ENCODE measurements at places on chromosomes 2 and 18.

GRCh38 chr18:49031511-49032188 lies 80.9 kb upstream of the SMAD7 start:
- no peak for DNase-seq

- no peak for DNase-seq
Measured at GRCh38 chr2:95350368-95350767, 52.1 kb upstream of the FAHD2A start.

- DNase-seq, result peak; percentile 92
Measured at GRCh38 chr2:64359892-64360657, 93.9 kb upstream of the LGALSL start.

GRCh38 chr2:216486708-216487107 lies 11.9 kb upstream of the RPL37A start:
- no peak for DNase-seq

DNA sequence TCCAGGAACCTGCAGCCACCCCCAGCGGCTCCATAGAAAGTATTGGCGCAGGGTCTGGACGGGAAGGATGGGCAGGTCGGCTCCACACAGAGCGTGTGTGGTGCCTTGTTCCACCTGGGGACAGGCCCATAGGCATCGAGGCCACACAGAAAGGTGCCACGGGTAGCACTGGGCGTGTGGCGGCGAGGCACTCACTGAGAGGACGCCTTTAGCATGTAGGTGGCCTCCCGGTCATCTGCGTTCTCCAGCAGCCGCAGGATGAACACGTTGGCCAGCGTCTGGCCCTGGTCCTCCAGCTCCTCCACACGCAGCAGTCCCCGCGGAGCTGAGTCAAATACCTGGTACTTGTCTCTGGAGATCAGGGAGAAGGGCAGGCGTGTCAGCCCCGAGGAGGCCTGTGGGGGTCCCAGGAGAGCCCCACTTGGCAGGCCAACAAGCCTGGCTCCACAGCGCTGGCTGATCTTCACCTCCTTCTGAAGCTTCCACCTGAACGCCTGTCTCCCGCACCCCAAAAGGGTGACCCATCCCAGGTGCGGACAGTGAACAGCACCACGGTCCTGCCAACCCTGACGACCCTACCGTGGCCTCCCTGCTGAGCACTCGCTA lies 13.2 kb downstream of the SNORC start:
- DNase-seq, result no peak

DNA sequence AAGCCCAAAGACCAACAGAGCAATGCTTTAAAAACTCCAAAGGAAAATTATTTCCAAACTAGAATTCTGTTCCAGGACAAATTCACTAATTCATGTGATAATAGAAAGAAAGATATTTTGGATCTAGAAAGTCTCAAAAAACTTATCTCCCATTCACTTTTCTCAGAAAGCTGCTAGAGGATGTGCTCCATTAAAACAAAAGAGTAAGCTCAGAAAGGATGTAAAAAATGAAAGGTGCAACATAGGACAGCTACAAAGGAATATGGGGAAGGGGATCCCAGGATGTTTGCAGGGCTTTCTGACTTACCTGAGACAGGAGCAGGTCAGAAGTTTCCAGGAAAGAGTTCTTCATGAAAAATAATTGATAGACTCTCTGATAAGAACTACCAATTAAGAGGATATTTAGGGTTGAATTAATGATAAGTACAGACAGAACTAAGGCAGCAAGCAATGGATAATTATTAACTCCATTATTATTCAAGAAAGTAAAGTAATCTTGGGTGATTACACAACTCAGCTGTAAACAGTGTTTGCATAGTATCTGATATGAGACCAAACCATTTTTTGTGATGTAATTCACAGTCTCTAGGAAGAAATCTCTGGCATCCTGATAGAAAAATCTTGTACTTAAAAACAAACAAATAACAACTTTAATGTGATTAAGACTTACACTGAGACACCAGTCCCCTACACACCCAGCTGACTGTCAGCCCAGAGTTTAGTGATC lies 20.9 kb downstream of the LYG1 start:
- DNase-seq, result no peak

- peak; percentile 63 for DNase-seq
Measured at GRCh38 chr18:35407871-35408481, 30.8 kb upstream of the ZNF396 start.

DNA sequence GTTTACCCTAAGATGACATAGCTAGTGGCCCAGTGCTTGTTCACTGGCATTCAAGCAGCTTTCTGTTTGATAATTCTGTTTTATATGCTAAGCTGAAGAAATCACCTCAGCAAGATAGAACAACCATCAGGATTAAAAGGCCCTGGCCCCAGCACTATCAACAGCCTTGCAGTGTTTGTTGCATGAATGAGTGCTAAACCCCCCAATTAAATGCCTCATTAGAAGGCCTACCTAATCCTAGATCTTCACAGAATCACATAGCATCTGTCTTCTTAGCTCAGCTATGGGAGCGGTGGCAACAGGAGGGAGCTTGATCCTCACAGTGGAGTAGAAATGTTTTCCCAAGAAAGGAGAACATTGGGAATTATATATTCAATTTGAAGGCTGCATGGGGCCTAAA lies 194.1 kb upstream of the HNMT start:
- no peak for DNase-seq

- DNase-seq, result no peak
Measured at GRCh38 chr2:75356865-75357264, 157.5 kb upstream of the TACR1 start.

GRCh38 chr2:232721882-232722281 lies 24.8 kb downstream of the GIGYF2 start:
- DNase-seq, result no peak

DNA sequence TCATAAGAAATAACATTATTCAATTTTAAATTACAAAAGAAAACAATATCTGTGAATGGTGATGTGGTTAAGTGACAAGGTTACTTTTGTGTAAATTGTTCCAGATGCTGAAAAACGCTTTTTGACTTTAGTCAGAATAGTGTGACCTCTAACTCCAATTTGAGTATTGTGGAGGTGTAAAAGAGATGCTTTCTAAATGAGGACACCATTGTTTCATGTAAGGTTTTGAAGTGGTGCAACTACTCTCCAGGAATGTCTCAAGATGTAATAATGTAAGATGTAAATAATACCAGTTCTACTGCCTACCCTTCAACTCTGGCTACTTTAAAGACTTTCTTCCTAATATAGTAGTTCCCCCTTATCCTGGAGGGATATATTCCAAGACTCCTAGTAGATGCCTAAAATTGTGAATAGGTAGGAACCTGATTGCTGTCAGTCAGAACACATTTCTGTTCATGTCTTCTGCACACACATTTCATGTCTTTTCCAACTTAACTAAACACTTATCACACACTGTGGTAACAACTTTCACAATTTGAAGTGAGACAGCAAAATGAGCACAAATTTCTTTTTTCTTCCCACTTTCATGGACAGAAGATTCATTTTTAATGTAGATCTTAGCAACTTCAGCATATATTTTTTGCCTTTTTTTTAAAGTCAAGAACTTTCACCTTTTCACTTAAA lies 39.1 kb upstream of the PPP1R1C start:
- no peak for DNase-seq

GRCh38 chr2:17805166-17805565 lies 11.1 kb upstream of the MSGN1 start:
- DNase-seq, result no peak

DNA sequence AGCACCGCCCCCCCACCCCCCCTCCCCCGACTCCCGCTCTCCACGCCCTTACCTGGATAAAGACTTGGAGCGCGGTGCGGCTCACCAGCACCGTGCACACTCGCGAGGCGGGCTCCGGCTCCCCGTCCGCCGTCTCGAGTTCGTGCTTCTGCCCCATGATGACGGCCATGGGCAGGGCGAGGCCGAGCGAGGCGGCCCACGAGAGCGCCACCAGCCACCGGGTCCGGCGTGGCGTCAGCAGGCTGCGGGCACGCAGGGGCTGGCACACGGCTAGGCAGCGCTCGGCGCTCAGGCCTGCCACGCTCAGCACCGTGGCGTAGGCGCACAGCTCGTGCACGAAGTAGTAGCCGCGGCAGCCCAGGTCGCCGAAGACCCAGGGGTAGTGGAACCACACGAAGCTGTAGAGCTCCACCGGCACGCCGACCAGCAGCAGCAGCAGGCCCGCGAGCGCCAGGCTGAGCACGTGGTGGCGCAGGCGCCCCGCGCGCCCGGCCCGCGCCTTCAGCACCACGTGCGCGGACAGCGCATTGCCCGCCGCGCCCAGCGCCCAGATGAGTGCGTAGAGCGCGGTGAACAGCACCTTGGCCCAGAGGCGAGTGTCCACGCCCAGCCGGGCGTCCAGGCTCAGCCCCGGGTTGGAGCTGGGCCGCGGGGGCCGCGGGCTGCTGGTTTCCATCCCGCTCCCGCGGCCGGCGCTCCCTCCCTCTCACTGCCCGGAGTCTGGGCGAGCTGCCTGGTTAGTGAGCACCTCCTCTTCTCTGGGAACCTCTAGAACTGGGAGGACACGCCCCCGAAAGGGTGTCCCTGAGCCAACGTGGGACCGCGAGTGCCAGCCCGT lies at the start of gene NTSR2:
TSS of gene NTSR2 (minus strand) at position 742 of the 838 bp plus-strand sequence. CDS start at position 676, 66 bp downstream.
- no peak for DNase-seq

DNA sequence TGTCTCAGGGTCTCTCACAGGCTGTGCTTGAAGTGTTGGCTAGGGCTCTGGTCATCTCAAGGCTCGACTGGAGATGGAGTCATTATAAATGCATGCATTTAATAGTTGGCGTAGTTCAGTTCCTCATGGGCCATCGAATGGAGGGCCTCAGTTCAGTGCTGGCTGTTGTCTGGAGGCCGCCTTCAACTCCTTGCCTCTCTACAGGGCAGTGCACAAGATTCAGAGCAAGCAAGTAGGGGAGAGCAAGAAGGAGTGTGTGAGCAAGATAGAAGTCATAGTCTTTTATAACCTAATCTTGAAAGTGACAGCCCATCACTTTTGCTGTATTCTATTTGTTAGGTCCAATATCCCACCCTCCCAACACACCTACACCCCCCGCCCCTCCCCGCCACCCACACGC lies 137.5 kb downstream of the BABAM2 start:
- no peak for DNase-seq

DNA sequence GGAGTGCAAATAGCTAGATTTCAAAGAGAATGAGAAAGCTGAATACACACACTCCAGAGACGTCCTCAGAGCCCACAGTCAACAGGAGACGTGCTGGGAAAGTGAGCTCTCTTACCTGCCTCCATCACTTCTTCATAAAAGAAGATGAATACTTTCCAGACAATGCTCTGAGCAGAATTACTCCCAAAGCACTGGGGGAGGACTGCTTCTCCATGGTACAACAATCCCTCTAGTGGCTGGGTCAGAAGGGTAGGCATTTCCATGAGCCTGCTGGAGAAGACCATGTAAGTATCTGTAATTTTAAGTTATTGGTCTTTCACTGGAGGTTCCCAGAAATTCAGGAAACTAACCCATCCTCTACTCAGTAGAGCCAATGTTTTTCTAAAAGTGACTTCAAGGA lies 190.3 kb downstream of the RBM43 start:
- DNase-seq, result peak; percentile 10

GRCh38 chr2:149648282-149649030 lies 60.9 kb upstream of the MMADHC start:
- no peak for DNase-seq

DNA sequence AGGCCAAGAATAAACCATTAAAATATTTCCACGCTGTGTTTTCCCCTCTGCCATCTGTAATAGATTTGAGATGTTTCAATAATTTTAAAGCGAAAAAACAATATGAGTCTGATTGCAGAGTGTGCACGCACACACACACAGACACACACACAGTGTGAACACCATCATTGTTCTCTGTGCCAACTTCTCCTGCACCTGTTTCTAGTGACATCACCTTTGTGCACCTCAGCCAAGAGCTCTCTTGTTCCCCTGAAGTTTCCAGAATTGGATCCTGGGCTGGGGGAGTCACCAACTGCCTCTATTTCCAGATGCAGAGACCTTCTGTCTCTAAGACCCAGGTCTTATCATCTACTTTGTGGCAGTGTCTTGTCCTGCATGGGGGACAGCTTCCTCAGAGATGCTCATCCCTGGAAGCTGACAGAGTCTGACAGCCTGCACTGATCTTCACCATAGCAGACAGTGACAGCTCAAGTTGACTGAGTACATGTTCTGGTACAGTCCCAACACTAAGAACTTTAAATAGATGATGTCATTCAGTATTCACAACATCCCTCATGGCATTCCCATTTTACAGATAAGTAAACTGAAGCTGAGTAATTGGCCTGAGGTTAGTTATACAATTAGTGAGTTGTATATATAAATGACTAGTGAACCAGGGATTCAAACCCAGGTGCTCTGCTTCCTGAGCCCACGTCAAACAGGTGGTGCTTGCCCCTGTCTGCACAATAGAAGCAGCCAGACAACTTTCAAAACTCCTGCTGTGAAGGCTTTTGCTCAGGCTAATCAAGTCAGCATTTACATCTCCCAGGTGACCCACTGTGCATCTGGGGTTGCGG lies 39.4 kb downstream of the ACOXL start:
- no peak for DNase-seq

DNA sequence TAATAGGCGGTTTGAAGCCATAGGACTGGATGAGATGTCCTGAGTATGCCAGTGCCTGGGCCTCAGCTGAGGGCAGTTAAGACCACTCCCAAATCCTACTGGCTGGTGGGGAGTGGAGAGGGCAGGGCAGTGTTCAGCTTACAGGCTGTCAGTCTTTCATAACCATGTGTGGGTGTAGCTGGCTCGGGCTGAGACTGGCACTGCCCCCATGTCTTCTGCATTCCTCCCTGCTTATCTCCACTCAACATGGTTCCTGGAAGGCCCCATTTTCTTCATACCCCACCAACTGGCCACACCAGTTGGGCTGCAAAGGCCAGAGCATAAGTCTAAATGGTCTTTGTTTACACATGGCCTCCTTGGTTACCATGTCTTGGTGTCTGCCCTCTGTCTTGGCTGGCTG lies 17.2 kb upstream of the IL37 start:
- DNase-seq, result no peak

- no peak for DNase-seq
Measured at GRCh38 chr2:223720367-223720766, 117.0 kb downstream of the AP1S3 start.

- no peak for DNase-seq
Measured at GRCh38 chr2:239261796-239262483, 138.9 kb downstream of the HDAC4 start.

- no peak for DNase-seq
Measured at GRCh38 chr2:29480426-29480825, 365.2 kb downstream of the CLIP4 start.

DNA sequence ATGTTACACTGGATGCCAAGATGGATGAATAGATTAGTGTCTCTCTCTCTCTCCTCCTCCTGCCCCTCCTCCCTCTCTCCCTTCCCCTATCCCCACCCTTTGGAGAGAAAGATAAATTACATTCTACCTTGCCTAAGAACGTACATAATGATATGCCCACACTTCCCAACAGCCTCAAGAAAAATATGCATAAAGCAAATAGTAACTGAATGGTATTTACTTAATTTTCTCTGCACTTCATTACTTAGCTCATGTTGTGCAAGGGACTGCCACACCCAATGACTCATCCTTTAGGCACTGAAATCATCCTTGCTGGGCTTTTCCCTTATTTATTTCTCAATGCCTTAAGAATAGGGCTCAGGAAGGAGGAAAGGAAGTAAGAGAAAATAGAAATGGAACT lies 137.3 kb upstream of the PID1 start:
- DNase-seq, result peak; percentile 85
